ENCODE measurements at places on chromosomes 1 and 21.

- DNase-seq = no peak
Measured at GRCh38 chr1:88175631-88176226, 508.3 kb upstream of the PKN2 start.

DNA sequence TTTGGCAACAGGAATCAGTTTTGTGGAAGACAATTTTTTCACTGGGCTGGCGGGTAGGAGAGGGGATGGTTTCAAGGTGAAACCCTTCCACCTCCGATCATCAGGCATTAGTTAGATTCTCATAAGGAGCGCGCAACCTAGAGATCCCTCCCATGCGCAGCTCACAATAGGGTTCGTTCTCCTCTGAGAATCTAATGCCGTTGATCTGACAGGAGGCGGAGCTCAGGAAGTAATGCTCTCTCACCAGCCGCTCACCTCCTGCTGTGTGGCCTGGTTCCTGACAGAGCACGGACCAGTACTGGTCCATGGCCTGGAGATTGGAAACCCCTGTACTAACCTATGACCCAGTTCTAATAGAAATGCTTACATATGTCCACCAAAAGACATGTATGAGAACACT lies 96.6 kb upstream of the KIAA1614 start:
- no peak for DNase-seq

DNA sequence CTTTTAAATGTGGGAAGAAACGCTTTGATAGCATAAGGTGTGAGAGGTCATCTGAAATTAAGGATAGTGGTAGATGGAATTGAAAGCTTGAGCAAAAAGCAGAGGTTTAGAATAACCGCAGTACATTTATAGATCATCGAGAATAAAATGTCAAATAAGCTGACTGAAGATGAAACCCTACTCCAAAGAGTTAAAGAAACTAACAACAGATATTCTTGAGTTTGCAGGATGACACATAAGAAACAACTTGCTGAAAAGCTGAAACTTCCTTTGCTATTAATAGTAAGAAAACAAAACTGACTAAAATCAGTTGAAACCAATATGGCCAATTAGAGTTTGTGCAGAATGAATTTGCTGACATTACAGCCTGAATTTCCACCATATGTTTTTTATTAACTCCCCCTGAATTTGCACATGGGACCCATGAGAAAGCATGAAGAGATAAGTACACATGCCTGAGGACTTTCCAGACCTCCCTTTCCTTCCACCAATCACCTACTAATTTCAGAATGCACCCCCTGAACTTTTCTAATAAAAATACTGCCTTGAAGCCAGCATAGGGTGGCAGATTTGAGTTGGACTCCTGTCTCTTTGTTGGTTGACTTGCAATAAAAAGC lies 1.7 kb upstream of the C1orf185 start:
- no peak for DNase-seq

GRCh38 chr1:211520641-211521040 lies 28.7 kb upstream of the RD3 start:
- no peak for DNase-seq

DNA sequence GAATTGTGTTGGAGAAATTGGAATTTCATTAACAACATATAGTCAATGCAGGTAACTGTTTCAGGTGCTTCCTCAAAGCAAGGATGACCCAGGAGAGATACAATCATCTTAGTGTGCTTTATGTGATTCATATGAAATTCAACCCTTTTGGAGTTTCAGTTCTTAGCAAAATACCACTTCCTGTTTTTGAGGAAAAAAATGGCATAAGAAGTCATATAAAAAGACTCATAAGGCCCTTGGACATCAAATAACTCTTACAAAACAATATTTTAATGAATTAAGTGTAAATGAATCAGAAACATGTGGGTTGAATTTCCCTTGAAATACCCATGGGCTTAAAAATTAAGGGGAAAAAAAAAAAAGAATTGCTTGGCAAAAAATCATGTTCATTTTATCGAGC lies 926.6 kb downstream of the LTN1 start:
- no peak for DNase-seq

- peak; percentile 75 for DNase-seq
Measured at GRCh38 chr1:211476200-211476849, 15.6 kb downstream of the RD3 start.

DNA sequence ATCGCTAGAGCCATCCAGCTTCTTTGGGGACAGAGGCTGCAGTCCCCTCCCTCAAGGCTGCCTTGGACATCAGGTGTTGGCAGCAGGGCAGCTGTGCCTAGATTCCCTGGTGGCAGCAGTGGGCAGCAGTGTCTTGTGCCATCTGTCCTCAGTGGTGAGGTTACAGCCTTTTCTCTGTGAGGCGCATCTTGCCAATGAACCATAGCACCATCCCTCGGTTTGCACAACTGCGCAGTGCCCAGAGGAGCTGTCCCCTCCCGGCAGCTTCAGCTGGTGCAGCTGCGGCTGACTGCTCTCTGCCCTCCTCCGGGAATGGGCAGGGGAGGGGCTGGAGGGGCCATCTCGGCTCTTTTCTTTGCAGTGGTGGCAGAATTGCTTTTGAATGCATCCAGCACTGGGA lies 59.0 kb upstream of the C8B start:
- no peak for DNase-seq

- DNase-seq = no peak
Measured at GRCh38 chr1:25110036-25110435, 122.3 kb downstream of the SYF2 start.

- no peak for DNase-seq
Measured at GRCh38 chr1:206030191-206030590, 6.5 kb upstream of the CTSE start.

GRCh38 chr1:189185097-189185496 lies 1292.6 kb downstream of the BRINP3 start:
- DNase-seq = no peak

DNA sequence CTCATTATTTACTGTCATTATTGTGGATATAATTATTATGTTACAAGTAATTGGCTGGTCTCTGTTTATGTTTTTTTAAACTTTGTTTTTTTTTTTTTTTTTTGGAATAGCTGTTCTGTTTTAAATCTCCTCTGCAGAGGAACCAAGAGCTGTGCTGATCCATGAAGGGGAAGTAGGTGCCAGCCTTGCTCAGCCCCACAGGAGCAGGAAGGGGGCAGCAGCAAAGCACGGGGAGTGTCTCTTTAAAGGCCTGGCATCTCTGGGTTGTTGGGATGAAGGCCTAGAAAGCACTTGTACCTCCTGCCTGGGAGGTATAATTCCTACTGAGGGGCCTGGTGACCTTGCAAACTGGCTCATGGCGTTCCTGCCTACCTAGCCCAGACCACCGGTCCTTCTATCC lies 2.5 kb upstream of the GRHL3 start:
- no peak for DNase-seq

- no peak for DNase-seq
Measured at GRCh38 chr1:69738458-69739250, 170.9 kb downstream of the LRRC7 start.

DNA sequence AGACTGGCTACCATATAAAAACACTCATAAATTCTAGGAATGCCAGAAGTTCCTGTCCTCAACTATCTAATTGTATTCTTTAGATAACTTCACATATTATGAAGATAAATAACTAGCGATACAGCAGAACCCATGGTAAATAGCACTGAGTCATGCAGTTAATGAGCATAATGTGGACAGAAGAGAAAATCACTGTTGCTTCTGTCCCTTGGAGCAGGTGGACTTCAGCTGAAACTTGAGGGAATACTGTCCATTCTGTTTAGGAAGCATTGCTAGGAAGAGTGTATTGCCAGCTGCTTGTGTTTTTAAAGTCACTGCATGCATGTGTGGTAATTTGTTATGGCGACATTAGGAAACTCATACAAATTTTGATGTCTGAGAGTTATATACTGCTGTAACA lies 854.4 kb downstream of the LTN1 start:
- DNase-seq = no peak

DNA sequence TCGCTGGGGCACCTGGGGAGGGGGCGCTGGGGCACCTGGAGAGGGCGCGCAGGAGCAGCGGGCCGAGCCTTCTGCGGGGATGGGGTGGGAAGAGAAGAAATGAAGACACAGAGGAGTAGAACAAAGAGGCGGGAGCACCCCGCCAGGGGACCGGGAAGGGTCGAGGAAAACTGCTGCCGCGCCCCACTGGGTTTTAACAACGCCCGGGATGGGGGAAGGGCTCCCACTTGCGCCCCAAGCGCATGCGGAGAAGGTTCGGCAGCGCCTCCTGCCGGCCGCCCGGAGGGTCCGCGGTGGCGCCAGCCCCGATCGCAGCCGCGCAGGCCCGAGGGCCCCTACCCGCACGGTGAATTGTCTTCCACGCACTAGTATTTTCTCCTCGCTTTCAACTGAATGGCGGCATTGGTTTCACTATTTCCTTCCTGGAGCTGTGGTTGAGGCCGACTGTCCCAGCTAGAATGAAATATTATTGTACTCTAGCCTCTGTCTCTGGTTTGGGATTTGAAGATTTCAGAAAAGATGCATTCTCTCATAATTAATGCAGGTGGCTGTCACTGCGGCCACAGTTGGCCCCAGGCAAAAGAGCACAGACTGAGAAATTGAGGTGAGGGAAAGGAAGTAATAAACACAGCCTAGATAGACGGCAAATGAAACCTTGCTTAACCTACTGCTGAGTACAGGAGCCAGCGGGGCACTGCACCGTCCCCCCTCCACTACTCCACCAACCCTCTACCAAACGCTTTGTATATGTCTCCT lies 57.3 kb downstream of the MAB21L3 start:
- DNase-seq = peak; percentile 60

DNA sequence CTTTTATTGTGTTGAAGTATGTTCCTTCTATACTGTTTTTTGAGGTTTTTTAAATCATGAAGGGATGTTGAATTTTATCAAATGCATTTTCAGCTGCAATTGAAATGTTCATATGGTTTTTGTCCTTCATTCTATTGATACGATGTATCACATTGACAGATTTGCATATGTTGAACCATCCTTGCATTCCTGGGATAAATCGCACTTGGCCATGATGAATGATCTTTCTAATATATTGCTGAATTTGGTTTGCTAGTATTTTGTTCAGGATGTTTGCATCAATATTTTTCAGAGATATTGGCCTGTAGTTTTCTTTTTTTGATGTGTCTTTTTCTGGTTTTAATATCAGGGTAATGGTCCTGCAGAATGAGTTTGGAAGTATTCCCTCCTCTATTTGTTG lies 214.0 kb downstream of the LMO4 start:
- DNase-seq = no peak

GRCh38 chr1:237327061-237327460 lies 285.1 kb downstream of the RYR2 start:
- no peak for DNase-seq

DNA sequence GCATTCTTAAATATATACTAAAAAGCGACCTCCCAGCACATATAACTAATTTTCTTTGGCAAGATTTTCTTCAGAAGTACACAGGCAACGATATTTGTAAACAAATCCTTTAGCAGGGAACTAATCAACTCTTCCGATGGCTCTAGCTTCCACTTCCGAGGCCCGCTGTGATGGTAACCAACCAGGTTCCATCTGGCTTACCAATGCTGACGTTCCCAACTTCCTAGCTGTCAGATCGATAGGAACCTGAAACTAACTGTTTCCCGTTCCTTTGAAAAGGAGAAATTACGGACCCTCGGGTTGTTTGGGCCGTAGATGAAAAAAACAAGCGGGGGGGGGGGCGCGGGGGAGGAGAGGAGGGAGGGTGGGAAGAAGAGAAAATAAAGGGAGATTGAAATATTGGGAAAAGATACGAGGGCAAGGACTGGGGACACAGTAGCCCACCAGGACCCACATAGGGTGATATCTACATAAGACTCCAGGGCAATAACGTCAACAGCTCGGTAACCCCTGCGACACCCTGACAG lies 513 bp downstream of the GTF2B start:
- DNase-seq = peak; percentile 37

DNA sequence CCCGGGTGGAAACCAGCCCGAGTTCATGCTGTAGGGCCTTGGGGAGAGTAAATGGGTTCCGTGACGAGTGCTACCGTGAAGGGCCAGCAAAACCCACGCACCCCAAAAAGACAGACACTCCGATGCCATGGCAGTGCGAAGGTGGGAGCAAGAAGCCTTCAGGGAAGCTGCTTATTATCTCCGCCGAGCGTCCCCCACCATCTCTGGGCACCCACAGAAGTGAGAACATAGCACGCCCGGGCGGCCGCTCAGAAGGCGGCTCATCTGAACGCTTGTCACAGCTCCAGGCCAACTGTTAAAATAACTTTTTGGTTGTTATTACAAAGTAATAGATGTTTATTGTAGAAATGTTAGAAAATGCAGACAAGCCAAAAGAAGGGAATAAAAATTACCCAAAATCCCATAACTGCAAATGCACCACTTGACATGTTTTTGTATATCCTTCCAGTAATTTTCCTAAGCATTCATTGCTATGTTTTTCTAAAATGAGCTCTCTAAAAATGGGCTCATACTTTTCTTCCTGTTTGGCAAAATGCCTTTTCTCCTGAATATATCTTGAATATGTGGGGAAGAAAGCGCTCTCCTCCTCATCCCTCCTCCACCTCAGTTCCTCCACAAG lies 234.9 kb downstream of the NPHP4 start:
- DNase-seq = no peak

- DNase-seq = no peak
Measured at GRCh38 chr1:30414851-30415165, 308.6 kb downstream of the MATN1 start.

GRCh38 chr1:17542645-17543044 lies 3.1 kb downstream of the ARHGEF10L start:
- DNase-seq = no peak

DNA sequence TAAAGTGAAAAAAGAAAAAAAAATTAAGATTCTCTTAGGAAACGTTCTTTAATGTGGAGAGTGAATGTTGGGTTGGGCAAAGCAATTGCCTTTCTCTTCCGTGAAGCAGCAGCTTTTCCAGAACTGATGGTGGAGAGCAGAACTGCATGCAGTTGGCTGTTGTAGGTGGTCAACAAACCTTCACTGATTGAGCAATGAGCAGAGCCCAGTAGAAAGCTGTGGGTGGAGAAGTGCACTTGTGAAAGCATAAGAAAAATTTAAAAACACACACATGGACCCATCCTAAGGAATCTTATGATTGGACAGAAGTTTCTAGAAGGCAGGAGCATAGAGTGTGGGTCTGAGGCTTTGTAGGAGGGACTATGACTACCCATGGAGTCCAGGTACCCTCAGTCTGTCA lies 4.5 kb downstream of the PRELP start:
- DNase-seq = no peak

GRCh38 chr1:156675210-156676113 lies 1.7 kb downstream of the NES start:
- DNase-seq = no peak

DNA sequence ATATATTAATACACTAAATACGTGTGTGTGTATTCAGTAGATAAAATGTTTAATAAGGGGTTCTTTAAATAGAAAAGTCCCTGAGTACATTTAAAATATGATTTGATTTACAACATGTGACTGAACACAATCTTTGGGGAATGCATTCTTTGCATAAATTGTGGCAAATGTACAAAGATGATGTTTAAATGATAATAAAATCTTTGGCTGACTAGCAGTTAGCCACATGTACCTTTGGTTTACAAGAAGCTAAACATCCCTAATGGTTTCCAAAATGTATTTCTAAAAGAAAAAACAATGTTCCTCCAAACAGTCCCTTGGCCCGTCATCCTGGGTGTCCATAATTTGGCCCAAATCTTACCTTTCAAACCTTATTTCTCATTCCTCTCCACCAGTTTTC lies 106.4 kb upstream of the MARK1 start:
- DNase-seq = no peak

- DNase-seq = no peak
Measured at GRCh38 chr1:31658721-31659120, 14.0 kb upstream of the PEF1 start.
